Activated T-cell treated with anti-CD3 and anti-CD28 coated beads for 4 hours (primary cell): ENCODE measurements at places on chromosomes 13 and 19.

GRCh38 chr19:47096721-47097120, 16.9 kb downstream of the ZC3H4 start:
- no peak for DNase-seq

- DNase-seq = peak; percentile 33
Observed at GRCh38 chr13:27171244-27171826, at the start of gene USP12. TSS of gene USP12 (minus strand) at chr13:27171811. CDS start at chr13:27171639, 172 bp downstream.

GRCh38 chr13:65336916-65337315, 1893.2 kb downstream of the PCDH9 start:
- DNase-seq = no peak

DNA sequence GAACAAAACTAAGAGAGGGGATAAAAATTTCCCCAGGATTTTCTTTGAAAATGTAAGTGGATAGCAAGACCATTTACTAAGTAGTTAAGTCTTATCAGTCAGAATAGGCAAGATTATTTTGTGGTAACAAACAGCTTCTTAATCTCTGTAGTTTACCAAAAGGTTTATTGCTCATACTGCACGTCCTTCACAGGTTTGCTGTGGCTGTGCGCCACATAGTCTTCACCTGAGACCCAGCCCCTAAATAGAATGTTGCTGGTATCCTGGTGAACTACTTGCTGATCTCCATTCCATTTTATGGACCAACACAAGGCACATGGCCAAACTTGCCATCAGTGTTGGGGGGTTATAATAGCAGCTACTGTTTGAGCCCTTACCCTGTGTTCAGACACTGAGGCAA, 44.6 kb downstream of the FNDC3A start:
- no peak for DNase-seq

DNA sequence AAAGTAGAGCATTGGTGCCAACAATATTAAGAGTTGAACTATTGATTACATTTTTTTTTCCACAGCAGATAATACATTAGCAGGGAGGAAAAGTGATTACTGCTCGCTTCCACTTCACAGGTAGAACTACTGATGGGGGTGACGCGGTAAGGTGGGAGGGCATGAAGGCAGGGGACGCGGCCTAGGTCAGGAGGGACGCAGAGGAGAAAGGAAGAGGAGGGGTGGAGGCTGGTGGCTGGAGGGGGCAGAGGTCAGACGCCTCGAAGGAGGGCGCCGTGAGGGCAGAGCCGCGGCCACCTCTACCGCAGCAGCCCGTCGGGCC, 287 bp upstream of the B3GLCT start:
- DNase-seq = no peak

DNA sequence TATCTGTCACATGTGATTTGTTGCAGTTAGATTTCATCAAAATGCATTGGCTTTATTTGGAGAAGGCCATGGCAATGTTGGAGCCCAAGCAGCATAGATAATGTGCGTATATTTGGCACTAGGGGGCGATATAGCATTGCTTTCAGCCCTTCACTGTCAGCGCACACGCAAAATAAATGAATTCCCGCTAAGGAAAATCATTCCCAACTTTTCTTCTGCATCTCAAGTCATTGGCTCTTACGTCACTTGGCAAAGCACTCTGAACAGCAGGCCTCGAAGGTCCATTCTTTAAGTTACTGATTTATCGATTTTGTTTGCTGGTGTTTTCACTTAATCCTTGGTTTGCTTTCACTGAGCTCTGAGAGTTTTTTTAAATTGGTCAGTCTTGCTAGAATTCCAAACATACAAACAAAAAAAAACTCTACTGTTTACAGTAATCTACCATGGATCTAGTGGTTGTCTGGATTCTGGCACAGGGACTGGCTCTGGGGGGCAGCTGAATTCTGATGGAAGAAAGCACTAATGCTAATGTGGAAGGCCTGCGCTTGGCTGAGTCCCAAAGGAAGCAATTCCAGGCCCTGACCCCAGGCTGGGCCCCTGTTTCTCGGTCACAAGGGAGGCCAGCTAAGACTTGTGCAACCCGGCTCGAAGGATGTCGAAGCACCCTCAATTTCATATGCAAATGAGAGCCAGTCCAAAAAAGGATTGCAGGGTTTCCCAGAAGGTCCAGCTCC, 97.7 kb upstream of the IPO5 start:
- no peak for DNase-seq

DNA sequence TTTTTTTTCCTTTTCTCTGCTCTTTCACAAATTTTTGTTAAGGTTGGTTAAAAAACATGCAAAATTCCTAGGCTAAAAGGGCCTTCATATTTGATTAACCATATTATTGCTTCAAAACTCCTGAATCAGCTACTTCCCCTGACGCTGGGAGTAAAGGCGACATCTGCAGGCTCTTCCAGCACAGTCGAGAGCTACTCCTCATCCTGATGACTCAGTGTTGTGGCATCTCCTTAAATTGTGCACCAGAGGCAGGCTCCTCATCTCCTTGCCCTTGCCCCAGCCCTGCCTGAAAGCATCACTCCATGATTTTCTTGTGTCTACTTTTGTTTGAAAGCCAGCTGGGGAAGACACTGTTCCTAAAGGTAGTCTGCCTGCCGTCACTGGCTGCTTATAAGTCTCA, 24.5 kb upstream of the SOX1 start:
- no peak for DNase-seq

- no peak for DNase-seq
Observed at GRCh38 chr13:112837371-112838037, 131.5 kb upstream of the MCF2L start.

DNA sequence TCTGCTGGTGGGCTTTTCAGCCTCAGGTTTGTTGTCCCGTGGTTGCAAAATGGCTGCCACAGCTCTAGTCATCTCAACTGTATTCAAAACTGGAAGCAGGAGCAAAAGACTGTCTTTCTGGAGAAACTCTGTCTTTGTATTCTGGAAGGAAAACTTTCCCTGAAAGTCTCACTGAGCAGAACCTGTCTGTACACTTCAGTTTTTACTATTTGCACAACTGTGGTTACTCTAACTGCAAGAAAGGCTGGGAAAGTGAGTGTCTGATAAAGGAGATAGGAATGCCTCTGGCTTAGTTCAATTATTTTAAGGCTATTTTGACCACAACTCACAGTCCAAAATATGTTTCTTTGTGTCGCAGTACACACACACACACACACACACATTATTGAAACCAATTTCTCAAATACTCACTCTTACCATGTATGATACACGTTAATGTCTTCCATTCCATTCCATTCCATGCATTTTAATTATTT, 49.7 kb upstream of the EHD2 start:
- DNase-seq = no peak

- no peak for DNase-seq
Observed at GRCh38 chr13:31485183-31485582, 254.1 kb upstream of the RXFP2 start.

- no peak for DNase-seq
Observed at GRCh38 chr19:45098521-45099466, 5.8 kb downstream of the PPP1R37 start.

- no peak for DNase-seq
Observed at GRCh38 chr13:105971312-105971711, 564.1 kb downstream of the EFNB2 start.

DNA sequence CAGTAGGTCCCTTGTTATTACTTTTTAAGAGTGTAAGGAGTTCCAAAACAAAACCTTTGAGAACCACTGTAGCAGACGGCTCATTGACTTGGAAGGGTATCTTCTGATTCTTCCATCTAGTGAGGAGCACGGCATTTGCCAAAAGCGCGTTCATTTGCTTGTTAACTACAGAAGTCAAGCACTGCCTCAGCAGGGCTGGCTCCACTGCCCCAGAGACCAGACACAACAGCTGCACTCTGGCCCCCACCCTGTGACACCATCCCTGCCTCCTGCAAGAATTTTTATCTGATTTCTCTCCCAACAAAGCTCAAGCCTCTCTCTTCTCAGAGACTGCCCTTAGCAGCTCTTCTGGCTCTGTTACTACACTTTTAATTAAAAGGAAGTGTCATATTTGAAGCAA, 20.7 kb upstream of the XPO4 start:
- no peak for DNase-seq

- no peak for DNase-seq
Observed at GRCh38 chr19:7120499-7120898, 51.0 kb downstream of the ZNF557 start.

DNA sequence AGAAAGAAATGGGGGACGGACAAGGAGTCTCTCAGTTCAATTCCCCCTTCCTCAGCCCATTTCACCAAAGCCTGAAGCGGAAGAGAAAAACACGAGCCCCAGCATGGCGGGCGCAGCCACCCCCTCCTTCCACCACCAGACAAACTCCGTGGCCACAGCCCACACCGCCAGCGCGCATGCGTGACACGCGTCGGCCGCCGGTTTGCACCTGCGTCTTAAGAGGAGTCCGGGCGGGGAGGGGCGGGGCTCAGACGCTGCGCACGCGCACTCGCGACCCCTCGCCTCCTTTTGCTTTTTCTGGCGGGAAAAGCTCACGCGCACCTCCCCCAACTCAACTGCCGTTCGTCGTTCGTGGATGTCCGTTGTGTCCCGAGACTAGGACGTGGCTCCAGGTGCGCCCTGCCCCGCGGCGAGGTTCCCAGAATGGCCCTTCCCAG, at the start of gene KASH5:
Gene KASH5 (plus strand): TSS at position 314 of the 437 bp plus-strand sequence. CDS start 2,635 bp downstream, outside the sequence.
- peak; percentile 81 for DNase-seq

DNA sequence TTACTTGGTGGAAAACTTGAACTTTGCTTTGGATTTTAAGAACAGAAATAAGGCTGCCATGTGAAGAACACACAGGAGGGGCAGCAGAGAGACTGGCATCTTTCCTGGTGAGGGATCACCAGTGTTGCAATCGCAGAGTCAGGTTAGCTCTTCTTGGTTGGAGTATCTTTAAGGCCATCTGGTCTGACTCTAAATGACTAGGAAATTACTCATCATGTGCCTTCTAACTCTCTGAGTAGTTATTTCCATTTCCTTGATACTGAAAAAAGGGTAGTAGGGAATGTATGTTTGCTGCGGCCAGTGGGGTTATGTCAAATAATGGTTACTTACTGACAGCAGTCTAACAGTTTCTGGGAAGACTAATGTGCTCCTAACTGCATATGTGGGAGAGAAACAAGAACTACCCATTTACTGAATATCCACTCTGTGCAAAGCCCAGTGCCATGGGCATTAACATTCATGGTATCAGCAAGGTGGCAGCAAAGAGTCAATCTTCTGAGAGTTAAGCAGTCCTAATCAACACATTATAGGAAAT, 122.1 kb downstream of the COG6 start:
- peak; percentile 23 for DNase-seq

- DNase-seq = no peak
Observed at GRCh38 chr13:83980331-83980730, 98.1 kb upstream of the SLITRK1 start.

DNA sequence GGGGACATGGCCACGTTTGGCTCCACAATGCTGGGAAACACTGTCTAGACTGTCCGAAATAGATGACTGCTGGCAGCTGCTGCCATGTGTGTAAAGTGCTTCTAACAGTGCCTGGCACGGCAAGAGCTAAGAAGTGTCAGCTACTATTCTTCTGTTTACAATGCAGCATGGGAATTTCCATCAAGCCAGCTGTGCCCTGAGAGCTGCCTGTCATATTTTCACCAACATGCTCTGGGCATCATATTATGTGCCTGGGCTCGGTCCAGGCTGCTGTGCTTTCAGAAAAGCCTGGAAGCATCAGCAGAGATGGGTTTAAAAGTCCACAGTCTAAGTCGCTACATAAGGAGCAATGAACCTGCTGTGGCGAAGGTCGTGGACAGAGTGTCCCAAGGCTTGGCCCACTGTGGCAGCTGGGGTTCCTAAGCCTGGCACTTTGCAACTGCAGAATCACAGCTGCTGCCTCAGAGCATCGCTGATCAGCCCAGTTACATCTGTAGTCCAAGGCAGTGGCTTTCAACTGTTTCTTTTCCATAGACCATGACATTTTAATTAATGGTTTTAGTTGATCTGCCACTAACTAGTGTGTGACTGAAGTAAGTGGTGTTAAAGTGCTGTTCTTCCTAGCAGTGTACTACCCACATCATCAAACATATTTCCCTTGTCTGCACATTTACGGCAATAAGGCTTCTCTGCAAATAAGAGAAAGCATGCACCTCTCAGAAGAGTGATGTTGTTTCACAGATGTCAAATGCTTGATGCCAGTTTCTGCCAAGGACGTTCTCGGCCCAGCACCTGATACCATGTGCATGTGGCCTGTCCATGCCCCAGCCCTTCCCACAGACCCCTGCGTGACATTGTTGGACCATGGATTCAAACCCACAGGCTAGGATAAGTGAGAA, 95.7 kb upstream of the C1QTNF9B start:
- DNase-seq = no peak

- no peak for DNase-seq
Observed at GRCh38 chr13:42525035-42525504, 48.9 kb upstream of the TNFSF11 start.

GRCh38 chr13:113756441-113757097, 2.5 kb upstream of the TMEM255B start:
- no peak for DNase-seq

DNA sequence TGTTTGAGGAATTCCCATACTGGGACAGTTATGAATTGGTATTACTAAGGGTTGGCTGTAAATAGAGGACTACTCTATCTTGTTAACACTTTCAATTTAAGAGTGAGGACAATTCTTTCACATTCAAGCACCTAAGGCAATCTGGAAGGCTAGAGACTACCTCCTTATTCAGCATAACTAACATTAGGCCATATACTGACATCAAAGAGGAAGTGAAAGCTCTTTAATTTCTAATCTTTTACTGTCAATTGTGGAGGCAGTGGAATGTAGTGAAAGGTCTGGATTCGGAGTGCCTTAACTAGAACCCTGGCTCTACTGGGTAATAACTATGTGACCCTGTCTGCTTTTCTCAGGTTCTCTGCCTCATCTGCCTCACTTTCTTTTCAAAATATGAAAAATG, 134.0 kb downstream of the UFM1 start:
- DNase-seq = no peak

GRCh38 chr13:41465241-41465847, 8.0 kb downstream of the RGCC start:
- peak; percentile 77 for DNase-seq

DNA sequence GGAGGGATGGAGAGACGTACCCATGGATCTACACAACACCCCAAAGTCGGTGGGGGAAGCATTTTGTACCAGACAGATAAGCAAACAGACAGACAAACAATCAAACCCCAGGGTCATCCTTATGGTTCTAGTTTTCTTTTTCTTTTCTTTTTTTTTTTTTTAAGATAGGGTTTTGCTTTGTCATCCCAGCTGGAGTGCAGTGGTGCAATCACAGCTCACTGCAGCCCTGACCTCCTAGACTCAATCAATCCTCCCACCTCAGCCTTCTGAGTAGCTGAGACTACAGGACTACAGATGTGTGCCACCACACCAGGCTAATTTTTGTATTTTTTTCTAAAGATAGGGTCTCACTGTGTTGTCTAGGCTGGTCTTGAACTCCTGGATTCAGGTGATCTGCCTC, 17.9 kb upstream of the FBL start:
- no peak for DNase-seq
